Kidney epithelial cell (primary cell): ENCODE measurements at places on chromosomes 3 and 15. TPM values are rescaled to one million over a fixed set of nuclear protein-coding genes. Genes with fewer than 3 reads are reported as not detected.
A peak's percentile ranks its signal among the peaks of the same experiment; 100 is the strongest.

CCR2 gene
- total RNA-seq = not detected in 2 replicates

RBP2 gene
- not detected in 2 replicates for total RNA-seq

CHL1 gene
- total RNA-seq = 0.27 and 0.33 TPM in 2 replicates

MFGE8 gene
- 261 and 270 TPM in 2 replicates for total RNA-seq

DRD3 gene
- total RNA-seq = not detected in 2 replicates

PIGZ gene
- total RNA-seq = 0.88 and 1.1 TPM in 2 replicates

C2CD4A gene
- total RNA-seq = 0.25 and 0.75 TPM in 2 replicates

GRCh38 chr3:74041068-74041675, 416.4 kb upstream of the PDZRN3 start:
- no peak for DNase-seq

DNA sequence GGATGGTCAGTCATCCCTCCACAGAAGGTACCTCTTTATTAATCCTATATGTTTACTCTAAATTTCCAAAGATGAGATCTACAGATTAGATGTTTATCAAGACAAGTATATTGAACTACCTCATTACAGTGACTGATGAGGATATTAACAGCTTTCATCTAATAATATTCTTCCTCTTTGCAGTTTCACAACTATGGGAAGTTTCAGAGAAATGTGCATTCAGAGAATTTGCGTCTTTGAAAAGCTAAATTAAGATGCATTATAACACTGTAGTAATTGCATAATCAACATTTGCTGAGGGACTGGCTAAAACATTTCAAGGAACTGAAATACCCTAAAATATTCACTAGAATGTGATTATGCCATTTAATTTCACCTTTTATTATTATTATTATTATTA, 46.7 kb downstream of the MCF2L2 start:
- DNase-seq = no peak

- no peak for DNase-seq
These were observed 471.9 kb upstream of the FRG2C start for GRCh38 chr3:75192146-75192616.

DNA sequence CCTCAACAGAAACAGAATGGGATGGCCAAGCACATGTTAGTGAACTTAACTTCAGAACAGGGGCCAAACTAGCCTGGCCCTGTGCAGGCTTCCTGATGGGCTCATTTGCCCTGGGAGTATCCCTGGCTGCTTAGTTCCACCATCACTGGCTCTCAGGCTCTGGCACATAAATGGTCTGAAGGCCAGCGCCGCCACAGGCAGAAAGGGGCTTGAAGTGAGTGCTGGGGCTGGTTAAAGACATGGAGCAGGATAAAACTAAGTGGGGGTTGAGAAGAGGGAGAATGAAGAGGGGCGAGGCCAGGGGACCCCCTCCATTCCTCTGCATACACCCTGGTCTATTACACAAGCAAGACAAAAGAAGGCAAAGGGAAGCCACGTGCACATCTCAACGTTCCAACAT, 12.2 kb downstream of the SLCO2A1 start:
- DNase-seq = no peak

- no peak for DNase-seq
These were observed 39.3 kb upstream of the RFTN1 start for GRCh38 chr3:16552757-16553156.

DNA sequence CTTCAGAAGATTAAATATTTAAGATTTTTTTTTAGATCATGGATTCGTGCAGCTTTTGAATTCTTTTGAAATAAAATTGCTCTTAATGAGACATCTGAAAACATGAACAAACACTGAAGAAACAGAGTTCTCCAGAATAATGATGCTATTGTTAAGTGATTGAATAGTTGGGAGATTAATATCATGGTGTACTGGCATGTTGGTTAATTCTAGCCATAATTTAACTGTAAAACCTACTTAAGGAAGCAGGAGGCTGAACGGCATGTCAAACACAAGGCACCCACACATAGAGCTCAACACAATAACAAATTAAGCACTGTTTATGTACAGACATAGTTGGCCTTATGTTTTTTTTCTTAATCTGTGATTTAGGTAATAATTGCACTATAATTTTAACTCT, 185.6 kb downstream of the RBMS3 start:
- no peak for DNase-seq

- no peak for DNase-seq
These were observed 27.2 kb downstream of the USP3 start for GRCh38 chr15:63531586-63531985.

GRCh38 chr3:179179979-179180759, 32.0 kb downstream of the PIK3CA start:
- no peak for DNase-seq

GRCh38 chr3:123792473-123793201, 91.5 kb downstream of the MYLK start:
- no peak for DNase-seq

GRCh38 chr3:127039719-127040118, 56.8 kb downstream of the PLXNA1 start:
- no peak for DNase-seq

- peak; percentile 78 for DNase-seq
These were observed 21.0 kb downstream of the SLCO2A1 start for GRCh38 chr3:134008630-134009156.

- DNase-seq = peak; percentile 92
These were observed 45.5 kb downstream of the TMOD3 start for GRCh38 chr15:51874751-51875644.

GRCh38 chr3:85567071-85567676, 608.4 kb downstream of the CADM2 start:
- no peak for DNase-seq

- no peak for DNase-seq
These were observed 26.6 kb downstream of the ACSBG1 start for GRCh38 chr15:78207641-78208340.

GRCh38 chr3:116443191-116443661, 2.1 kb downstream of the LSAMP start:
- DNase-seq = no peak

DNA sequence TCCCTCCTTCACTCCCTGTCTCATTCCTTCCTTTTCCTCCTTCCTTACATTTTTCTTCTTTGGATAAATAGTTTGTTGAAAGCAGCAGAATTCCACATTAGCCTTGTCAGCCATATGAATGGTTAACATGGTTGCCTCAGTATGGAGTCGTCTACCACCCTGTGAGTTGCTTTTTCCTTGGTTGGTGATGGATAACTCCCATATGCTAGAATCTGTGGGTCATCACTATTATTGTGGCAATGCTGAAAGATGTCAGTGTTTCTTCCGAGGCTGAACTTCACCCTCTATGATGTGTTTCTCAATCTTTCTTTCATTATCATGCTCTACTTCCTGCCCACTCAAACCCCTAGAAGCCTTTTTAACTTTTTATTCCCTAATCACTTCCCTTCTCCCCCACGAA, 481.8 kb upstream of the KCNMB2 start:
- DNase-seq = no peak

DNA sequence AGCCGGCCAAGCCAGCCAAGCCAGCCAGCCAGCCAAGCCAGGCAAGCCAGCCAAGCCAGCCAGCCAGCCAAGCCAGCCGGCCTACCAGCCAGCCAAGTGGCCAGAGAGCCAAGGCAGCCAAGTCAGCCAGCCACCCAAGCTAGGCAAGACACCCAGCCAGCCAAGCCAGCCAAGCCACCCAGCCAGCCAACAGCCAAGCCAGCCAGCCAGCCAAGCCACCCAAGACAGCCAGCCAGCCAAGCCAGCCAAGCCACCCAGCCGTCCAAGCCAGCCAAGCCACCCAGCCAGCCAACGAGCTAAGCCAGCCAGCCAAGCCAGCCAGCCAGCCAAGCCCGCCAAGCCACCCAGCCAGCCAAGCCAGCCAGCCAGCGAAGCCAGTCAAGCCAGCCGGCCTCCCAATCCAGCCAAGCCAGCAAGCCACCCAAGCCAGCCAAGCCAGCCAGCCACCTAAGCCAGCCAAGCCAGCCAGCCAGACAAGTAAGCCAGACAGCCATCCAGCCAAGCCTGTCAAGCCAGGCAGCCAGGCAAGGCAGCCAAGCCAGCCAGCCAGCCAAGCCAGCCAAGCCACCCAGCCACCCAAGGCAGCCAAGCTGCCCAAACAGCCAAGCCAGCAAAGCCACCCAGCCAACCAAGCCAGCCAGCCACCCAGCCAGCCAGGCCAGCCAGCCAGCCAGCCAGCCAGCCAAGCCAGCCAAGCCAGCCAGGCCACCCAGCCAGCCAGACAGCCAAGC, 200.5 kb downstream of the GOLGA6L6 start:
- DNase-seq = no peak

GRCh38 chr15:63484433-63485186, 19.8 kb upstream of the USP3 start:
- DNase-seq = no peak

DNA sequence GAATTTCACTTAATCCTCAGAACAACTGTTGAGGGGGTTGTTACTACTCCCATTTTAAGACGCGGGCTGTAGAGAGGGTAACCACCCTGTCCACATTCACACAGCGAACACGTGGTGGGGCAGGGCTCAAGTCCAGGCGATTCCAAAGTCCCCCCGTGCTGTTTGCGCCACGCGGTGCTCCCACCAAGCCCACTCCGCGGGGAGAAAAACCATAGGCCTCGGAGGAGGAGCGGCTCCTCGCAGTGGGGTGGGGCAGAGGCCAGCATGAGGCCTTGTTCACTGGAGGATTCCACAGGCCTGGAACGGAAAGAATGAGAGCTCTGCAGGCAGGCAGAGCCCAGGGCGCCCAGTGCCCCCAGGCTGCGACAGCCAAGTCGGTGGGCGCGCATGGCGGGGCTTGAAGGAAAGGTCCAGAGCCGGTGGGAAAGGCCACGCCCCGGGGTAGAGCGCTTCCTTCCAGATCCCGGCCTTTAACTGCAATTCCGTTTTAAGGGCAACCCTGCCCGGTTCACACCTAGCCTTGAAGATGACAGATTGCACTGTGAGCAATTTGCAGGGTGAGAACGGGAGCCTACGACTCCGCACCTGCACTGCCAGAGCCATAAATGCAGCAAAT, 161.8 kb upstream of the TBL1XR1 start:
- DNase-seq = no peak

DNA sequence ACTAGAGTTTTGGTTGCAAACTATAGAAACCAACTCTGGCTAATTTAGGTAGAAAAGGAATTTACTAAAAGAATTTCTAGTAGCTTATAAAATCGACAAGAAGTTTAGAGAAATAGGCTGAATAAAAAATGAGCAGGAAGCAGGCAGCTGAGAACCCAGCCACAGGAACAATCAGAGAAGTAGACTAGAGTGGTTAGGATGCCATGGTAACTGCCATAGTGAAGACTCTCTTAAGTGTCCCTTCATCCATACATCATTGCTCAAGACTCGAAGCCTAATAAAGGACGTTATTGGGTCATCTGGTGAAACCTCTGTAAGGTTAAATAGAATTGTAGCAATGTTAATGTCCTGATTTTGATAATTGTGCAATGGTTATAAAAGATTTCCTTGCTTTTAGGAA, 13.8 kb downstream of the AVEN start:
- DNase-seq = no peak

DNA sequence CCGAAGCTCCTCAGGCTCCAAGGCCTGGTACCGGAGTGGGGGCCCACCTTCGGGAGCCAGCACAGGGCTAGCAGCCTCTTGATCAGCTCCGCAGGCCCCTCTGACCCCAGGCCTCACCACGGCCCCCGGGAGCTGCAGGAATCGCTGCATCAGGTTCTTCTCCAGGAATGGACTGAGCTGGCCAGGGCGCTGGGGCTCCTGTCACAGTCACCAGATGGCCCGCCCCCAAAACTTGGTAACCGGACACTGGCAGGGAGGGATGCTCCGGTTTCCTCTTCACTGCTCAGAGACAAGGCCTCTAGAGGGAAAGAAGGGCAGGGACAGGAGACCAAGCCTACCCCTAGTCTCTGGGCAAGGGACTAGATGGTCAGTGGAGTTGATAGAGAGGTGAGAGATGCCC, 9.9 kb downstream of the AP3B2 start:
- no peak for DNase-seq

GRCh38 chr15:31511707-31512310, 185.2 kb downstream of the KLF13 start:
- no peak for DNase-seq

GRCh38 chr3:160129459-160130061, 95.7 kb upstream of the C3orf80 start:
- DNase-seq = peak; percentile 82

DNA sequence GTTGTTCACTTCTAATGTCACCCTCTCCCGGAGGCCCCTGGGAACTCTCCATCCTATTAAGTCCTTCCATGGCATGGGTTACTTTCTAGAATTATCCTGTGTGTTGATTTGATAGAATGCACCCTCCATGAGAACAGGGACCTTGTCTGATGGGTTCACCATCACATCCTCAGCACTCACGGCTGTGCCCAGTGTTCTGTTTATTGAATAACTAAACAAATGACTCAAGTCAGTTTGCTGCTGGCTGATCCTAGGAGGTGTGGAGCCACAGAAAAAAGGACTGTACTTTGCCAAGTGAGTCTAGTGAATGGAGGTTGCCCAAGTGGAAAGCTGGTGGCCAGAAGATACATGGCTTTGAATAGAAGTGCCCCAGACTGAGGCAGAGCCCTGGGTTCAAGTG, 48.5 kb upstream of the RAB6B start:
- DNase-seq = peak; percentile 12

DNA sequence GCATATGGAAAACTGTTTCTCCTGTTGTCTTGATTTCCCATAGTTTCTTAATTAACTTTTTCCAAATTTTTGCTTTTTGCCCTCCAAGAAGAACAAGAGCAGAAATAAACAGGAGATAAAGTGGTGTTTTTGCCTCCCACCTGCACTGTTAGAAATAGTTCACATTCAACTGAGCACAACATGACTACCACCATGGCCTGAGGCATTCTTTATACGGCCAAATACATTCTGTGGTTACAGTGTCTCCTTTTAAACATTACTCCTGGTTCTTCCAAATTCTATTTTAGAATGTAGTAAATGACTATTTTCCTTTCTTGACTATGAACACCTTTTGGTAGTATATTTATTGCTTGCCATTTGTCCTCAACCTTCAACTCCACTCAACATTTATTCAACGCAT, 98.5 kb downstream of the LARS2 start:
- DNase-seq = no peak

- DNase-seq = no peak
These were observed 13.2 kb downstream of the TM4SF4 start for GRCh38 chr3:149487598-149488197.

- DNase-seq = no peak
These were observed 1.5 kb upstream of the IL17RD start for GRCh38 chr3:57166660-57167059.

DNA sequence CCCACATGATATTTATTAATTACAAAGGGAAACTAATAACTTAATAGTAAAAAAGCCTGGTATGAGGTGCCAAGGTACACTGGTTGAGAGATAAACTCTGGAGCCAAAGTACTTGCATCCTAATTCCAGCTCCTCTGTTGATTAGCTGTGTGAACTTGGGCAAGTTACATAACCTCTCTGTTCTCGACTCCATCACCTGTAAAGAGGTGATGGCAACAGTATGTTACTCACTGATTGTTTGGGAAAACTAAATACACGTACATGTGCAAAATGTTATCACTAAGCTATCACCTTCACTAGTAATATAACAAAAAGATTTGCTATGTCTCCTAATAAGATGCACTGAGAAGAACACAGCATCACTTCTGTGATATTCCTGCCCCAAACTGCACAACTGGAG, 206.4 kb downstream of the MEX3B start:
- no peak for DNase-seq
